ENCODE measurements at places on chromosomes 16 and 17.

- no peak for DNase-seq
These were observed 48.0 kb downstream of the PIPOX start for GRCh38 chr17:29090750-29091605.

DNA sequence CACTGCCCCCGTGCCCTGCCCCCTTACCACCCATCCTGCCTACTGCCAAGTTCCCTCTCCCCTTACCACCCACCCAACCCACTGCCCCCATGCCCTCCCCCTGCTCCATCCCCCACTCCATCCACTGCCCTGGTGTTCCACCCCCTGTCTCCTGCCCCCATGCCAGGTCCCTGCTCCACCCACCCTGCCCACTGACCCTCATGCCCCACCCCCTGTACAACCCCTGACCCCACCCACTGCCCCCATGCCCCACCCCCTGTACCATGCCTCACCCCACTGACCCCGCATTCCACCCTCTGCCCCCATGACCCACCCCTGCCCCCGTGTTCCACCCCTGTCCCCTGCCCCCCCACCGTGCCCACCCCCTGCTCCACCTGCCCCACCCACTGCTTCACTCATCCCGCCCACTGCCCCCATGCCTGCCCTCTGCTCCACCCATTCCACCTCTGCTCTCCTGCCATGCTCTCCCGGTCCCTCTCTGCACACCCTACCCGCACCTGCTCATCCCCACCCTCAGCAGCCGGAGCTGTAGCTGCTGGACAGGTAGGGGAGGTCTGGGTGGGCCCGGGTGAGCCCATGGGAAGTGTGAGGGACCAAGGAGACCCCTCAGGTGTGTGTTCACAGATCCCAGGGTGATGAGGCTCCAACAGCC is 7.4 kb upstream of the FN3KRP start:
- DNase-seq: no peak

DNA sequence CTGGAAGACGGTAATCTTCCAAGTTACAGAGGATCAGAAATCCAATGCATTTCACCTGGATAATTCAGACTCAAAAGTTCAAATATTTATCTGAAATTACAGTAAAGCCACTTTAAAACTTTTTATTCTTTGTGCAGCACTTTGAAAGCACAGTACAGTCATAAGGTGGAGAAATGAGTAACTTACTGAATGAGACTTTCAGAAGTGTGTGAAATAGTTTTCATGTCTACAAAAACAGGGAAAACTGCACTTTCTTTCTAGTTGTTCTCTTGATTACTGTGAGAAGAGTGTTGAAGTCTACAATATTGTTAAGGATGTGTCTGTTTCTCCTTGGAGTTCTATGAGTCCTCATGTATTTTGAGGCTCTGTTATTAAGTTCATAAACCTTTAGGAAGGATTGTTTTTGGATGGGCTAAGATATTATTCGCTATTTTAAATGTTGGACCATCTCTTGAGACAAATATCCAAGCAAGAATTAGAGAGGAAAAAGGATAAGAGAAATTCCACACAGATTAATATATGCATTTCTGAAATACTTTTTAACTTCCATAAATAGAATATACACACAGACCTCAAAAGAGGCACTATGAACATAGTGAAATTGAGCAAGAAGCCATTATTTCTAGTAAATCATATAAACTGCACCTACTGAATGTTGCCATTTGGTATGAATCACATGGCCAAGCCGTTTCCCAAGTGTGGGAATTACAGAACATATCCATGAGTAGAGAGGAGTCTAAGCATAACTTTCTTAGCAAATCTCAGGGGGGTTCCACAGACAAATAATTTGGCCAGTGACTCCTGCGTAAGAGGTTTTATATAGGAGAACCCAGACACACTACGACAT is 83.6 kb upstream of the PLEKHM1 start:
- DNase-seq: no peak

DNA sequence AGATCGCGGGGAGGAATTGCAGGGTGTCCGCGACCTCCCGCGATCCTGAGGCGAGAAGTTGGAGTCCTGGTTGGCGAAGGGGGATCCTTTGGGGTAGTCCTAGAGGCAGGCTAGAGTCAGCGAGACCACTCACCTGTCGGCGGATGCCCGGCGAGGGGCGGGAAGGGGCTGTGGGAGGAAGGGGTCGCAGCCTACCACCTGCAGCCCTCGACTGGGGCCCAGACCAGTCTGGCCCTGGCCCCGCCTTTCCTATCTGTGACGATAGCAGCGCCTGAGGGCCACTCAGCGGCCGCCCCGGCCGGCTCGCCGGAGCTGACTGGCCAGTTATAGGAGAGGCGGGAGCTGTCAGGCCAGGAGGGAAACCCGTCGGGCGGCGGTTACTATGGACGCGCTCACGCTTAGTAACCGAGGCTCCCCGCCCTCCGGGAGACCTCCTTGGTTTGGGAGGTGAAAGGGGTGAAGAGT is at the start of gene TEKT3:
TSS of gene TEKT3 (minus strand) at position 213 of the 465 bp plus-strand sequence. CDS start 10,012 bp downstream, outside the sequence.
- DNase-seq: no peak

DNA sequence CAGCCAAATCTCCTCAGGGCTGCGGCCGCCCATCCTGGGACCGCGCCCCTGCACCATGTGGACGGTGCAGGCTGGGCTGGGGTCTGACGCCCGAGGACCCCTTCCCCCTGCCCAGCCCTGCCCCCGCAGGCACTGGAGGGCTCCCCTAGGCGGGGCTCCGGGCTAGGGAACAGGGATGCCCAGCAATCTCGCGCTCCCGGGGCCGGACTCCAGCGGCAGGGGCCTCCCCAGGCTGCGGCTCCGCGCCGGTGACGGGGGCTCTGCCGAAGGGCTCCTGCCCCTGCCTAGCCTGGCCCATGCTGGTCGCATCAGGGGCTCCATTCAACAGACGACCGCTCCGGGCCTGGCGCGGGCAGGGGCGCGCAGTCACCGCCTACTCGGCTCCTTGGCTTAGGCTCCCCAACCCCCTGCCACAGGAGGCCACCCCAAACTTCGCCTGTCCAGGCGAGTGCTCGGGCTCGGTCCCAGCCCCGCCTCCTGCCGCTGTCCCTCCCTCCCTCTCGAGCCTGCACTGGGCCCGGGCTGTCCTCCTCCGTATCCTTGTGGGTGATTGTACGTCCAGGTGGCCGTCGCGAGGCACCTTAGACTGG is 27.4 kb upstream of the ADORA2B start:
- no peak for DNase-seq

GRCh38 chr16:9124908-9125584 is 33.6 kb downstream of the HAPSTR1 start:
- DNase-seq: no peak

DNA sequence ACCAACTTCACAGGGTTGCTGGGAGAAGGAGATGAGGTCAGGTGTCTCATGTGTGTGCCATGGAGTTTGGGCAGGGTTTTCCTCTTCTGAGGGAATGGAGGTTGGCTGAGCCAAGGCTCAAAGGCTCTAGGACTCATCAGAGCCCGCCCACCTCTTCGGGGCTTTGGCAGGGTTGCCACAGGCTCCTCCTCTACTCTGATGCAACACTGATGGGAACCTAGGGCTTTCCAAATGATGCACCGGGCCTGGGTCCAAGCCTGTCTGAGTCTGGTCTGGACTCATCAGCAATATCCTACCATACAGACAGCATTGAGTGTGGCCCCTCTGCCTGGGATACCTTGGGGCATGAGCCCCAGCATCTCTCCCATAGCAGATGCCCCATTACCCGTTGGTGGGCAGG is 59.5 kb upstream of the LHX1 start:
- no peak for DNase-seq

DNA sequence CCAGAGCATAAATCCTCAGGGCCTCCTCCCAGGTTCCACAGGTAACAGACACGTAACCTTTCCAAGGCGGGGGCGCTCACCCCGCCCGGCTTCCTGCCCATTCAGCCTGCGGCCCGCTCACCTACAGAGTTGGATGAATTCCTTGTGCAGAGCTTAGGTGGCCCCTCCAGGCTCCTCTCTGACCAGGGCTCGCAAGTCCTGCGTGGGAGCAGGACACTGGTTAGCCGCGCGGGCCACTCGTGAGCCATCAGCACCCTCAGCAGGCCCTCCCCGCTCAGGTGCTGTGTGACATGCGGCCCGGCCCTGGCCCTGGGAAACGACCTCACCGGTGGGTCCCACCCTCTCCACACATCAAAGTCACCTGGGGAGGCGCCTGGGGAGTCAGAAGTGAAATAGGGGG is 528 bp downstream of the TERB1 start:
- DNase-seq: no peak
